ENCODE measurements at places on chromosomes 12 and 14.

- no peak for DNase-seq
Measured at GRCh38 chr12:124684971-124685688, 117.7 kb upstream of the NCOR2 start.

GRCh38 chr12:52244615-52244994 lies 11.6 kb downstream of the KRT7 start:
- DNase-seq: no peak

DNA sequence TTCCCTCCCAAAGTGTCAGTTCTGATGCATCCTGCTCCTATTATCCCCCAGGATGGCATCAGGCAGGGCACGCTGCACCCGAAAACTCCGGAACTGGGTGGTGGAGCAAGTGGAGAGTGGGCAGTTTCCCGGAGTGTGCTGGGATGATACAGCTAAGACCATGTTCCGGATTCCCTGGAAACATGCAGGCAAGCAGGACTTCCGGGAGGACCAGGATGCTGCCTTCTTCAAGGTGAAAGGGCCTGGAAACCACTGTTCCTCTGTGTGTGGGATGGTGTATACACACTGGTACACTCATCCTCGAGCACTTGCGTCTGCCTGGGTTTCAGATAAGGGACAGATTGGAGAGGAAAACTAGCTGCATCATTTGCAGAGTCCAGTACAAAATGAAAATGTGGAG lies 1.0 kb downstream of the IRF9 start:
- no peak for DNase-seq

DNA sequence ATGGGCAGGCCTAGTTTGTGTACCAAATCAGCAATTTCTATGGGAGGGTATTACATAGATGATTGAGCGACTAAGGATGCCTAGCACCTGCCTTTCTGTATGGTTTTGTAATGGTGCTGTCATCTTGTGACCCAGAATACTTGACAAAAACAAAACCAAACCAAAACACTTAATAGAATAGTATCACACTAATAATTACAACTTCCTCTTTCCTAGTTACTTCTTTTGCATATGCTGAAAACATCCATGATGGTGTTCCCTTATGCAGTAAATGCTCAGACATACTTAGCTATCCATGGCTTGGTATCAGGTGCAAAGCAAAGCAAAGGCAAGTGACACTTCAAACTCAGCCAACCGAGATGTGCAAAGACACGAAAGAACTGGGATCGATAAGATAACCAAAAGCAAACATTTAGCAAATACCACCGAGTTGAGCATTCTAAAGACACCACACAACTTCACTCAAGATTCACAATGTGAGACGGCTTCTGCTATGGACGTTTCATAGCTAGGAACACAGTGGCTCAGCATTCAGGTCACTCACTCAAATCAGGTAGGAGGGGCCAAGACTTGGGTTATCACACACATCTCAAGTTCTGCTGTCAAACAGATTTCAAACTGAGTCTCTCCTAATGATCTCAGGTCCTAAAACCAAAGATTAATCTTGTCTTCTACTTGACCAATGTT lies 24.3 kb downstream of the PPP1CC start:
- no peak for DNase-seq

GRCh38 chr12:130519-130918 lies 64.0 kb downstream of the IQSEC3 start:
- DNase-seq: no peak

GRCh38 chr12:56425193-56425592 lies 24.0 kb downstream of the TIMELESS start:
- DNase-seq: no peak

GRCh38 chr14:101226265-101226602 lies 322.7 kb upstream of the RTL1 start:
- DNase-seq: no peak

GRCh38 chr12:125540580-125541204 lies 475.5 kb downstream of the AACS start:
- DNase-seq: no peak

- DNase-seq: no peak
Measured at GRCh38 chr12:71440763-71441748, 1.5 kb downstream of the LGR5 start.

GRCh38 chr12:98727196-98727595 lies 82.1 kb downstream of the APAF1 start:
- no peak for DNase-seq

DNA sequence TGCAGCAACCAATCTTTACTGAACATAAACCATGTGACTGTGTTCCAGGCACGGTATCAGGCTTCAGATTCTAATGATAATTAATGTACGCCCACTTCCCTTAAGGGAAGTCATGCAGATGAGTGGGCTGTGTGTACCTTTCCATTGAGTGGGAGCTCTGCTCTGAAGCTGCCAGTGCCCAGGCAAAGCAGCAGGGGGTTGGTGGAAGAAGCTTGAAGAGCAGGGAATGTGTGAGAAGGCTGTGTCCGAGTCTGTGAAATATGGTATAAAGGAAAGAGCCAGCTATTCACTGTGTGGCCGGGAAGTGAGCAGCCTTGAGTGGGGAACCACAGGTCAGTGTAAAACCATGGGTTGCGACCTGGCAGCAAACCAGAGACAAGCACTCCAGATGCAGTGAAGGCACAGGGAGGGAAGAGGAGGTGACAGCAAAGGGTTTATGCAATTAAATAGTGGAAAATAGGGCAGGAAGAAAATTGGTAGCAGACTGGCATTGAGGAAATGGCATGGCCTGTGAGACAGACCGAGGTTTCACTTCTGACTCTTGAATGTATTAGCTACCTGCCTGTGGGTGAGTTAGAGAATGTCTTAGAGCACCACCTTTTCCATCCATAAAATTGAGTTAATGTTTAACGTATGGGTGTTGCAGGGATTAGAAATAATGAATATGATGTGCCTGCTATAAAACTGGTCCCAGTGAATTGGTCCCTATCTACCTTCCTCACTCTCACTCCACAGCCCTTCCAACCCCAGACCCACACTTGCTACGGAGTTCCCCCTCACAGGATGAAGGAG lies 116.4 kb downstream of the NTF3 start:
- no peak for DNase-seq

DNA sequence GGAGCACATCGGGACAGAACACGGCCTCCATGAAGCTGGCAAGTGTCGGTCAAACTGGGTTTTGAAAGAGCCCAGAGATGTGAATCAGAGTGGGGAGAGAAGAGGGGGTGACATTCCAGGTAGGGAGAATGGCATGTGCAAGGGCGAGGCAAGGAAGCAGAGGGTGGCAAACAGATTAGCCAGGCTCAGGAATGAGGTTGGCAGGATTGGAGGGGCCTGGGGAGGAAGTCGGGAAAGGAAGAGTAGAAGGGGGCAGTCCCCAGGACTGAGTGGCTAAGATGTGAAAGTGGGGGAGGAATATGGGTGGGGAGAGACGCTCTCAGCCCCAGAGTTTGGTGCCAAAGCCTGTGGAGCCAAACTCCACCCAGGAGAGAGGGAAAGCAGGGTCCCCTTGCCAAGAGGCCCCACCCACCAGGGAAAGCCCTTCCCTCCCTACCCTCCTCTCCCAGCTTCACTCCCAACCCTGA lies 5.5 kb upstream of the HDAC7 start:
- no peak for DNase-seq

- DNase-seq: no peak
Measured at GRCh38 chr12:129257524-129257923, 404.2 kb downstream of the GLT1D1 start.

GRCh38 chr14:23550131-23550811 lies 1.3 kb downstream of the ZFHX2 start:
- DNase-seq: no peak

DNA sequence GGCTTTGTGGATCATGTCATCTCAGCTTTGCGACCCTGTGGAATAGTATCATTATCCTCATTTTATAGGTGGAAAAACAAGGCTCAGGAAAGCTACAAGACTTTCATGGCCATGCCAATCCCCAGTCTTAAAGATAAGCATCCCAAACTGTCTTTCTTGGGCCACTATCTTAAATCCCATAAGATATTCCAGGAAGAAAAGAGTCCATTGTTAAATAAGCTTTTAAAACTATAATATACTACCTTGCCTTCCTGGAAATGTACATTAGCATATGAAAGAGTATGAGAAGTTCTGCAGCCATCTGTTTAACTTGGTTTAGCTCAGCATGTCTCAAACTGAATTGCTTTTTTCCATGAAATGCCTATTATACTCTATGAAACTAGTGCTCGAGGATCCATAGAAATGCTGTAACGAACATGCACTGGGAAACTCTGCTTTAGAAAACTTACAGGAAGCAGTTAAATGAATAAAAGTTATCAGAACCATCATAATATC lies 77.1 kb downstream of the B4GALNT3 start:
- DNase-seq: no peak

- no peak for DNase-seq
Measured at GRCh38 chr14:65237941-65238340, 135.6 kb upstream of the MAX start.

GRCh38 chr12:49864798-49865090 lies 21.8 kb upstream of the BCDIN3D start:
- no peak for DNase-seq

GRCh38 chr14:103619057-103619456 lies 10.0 kb upstream of the KLC1 start:
- DNase-seq: no peak

- DNase-seq: no peak
Measured at GRCh38 chr14:49920935-49921334, 28.1 kb downstream of the ARF6 start.

Measured in kidney capillary endothelial cell (primary cell).